SJSA1 (cell line): ENCODE measurements at places on chromosomes 1 and 21. TPM values are rescaled to one million over a fixed set of nuclear protein-coding genes. Genes with fewer than 3 reads are reported as not detected.
A peak's percentile ranks its signal among the peaks of the same experiment; 100 is the strongest.

DNA sequence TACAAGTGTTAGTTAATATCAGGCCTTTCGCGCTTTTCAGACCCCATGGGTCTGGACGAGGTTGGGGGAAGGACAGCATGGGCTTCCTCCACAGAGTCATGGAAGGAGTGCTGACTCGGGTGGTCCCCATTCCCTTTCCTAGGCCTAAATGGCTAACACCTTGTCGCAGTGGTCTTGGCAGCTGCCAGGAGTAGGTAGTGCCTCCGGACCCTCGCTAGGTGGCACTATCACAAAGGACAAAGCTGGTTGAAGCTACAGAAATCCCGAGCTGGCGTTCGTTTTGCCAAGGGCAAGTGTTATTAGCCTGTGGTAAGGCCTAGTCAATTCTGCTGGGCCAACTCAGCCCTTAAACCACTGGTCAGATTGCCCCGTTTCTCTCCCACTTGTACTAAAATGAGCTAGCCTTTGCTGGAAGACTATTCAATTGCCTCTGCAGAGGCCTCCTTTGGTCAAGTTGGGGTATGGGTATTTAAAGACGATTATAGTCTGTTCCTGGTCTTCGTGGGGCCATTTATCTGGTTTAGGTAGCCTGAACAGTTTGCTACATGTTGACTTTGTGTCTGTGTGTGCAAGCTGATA, 1.1 kb upstream of the UBE2Q1 start:
- no peak overlapping the region for H3K27ac ChIP-seq
- DNase-seq, result peak; percentile 91
- H3K4me1 ChIP-seq, result peaks cover 26% of the 10 kb centered on the region

DNA sequence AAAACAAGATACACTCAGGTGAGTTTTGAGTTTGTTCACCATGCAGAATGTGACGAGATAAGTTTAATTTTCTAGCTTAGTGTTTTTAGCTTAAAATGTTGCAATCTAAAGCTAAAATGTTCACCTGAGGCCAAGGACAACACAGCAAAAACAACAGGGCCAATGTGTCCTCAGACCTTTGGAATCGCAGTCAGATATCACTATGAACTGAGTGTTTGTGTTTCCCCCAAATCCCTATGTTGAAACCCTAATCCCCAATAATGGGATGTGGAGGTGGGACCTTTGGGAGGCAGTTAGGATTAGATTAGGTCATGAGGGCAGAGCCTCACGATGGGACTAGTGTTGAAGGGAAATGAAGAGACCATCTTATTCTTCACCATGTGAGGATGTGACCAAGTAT, 144.4 kb downstream of the GABPA start:
- H3K36me3 ChIP-seq, result peaks cover 11% of the 10 kb centered on the region
- H3K4me1 ChIP-seq, result 0 out of 2 replicates have a peak, but pooled peaks cover 3% of the 10 kb centered on the region
- no peak for DNase-seq
- no peak overlapping the region for H3K27ac ChIP-seq
- no peak overlapping the region for H3K4me3 ChIP-seq

DNA sequence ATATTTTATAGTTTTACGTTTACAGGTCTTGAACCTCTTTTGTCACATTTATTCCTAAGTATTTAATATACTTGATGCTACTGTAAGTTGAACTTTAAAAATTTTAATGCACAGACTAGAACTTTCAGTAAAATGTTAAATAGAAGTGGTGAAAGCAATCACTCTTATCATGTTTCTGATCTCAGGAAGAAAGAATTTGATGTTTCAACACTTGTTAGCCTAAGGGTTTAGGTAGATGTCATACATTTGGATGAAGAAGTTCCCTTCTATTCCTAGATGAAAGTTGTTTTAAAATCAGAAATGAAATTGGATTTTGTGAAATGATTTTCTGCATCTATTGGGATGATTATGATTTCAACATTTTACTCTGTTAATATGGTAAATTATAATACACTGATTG, 63.6 kb upstream of the TTLL7 start:
- DNase-seq, result no peak
- no peak overlapping the region for H3K4me3 ChIP-seq
- no peaks in the 10 kb centered on the region for H3K27me3 ChIP-seq
- H3K36me3 ChIP-seq, result no peaks in the 10 kb centered on the region

DNA sequence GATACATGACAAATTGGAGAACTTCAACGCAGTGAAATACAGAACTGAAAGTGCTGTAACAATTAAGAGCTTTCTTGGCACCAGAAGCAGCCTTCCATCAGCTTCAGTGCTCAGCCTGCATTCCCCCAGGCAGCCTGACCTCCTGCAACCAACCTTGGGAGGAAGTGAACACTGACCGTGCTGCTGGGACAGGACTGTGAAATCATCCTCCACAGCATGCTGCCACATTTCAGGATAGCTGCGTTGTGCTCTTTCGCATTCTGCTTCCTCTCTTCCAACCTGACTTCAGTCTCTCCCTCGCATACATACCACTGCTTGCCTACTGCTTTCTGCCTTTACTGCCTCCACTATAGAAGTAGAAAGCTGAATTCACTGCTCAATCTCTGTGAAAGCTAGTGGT, 388.6 kb downstream of the RWDD3 start:
- no peaks in the 10 kb centered on the region for H3K27me3 ChIP-seq
- no peak overlapping the region for H3K4me3 ChIP-seq
- H3K27ac ChIP-seq, result no peak overlapping the region
- no peak for DNase-seq

Gene SLC30A2
- total RNA-seq, result not detected in 2 replicates

Gene MEX3A
- total RNA-seq, result 0.13 and 1.1 TPM in 2 replicates

DNA sequence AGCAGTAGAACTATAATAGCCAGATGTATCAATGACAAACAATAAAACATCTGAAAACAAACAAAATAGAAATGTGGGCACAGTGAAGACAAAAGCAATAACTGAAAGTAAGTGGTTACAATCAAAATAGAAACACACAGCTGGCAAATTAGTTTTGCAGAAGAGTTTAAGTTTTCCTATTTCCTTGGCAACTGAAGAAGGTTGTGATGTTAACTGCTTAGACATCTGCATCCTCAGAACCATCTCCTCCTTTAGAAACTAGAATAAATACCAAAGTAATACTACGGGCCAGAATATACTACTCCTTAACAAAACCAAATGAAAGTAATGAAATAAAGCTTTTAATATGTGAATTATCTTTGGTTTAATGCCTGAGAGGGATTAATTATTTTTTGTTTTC, 605.5 kb downstream of the LTN1 start:
- no peak overlapping the region for H3K27ac ChIP-seq
- no peaks in the 10 kb centered on the region for H3K27me3 ChIP-seq
- H3K4me1 ChIP-seq, result no peaks in the 10 kb centered on the region
- H3K4me3 ChIP-seq, result no peak overlapping the region

GRCh38 chr1:221994274-221994698, 252.4 kb upstream of the DUSP10 start:
- no peak for DNase-seq
- H3K27me3 ChIP-seq, result no peaks in the 10 kb centered on the region
- H3K27ac ChIP-seq, result peak overlapping the region; percentile 12

DNA sequence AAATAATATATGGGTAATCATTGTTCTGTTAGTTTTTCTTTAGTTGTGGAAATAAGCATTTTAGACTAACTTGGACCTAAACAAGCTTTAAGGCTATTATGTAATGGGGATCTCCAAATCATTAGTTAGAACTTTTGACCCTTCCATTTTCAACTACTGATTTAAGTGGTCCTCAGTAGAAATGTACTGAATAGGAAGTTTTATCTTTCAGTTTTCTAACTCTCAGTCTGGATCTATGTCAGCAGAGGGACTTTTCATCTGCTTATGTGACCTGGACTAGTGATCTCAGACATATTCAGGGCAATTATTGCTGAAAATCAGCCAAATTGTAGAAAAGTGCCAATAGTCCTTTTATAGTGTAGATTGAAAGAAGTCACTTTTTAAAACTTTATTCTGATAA, 56.0 kb downstream of the SASS6 start:
- DNase-seq, result no peak
- H3K27ac ChIP-seq, result no peak overlapping the region
- H3K4me1 ChIP-seq, result no peaks in the 10 kb centered on the region
- no peak overlapping the region for H3K4me3 ChIP-seq
- H3K27me3 ChIP-seq, result no peaks in the 10 kb centered on the region
- H3K36me3 ChIP-seq, result peaks cover 76% of the 10 kb centered on the region

Gene S100A2
- 5.3 and 15.8 TPM in 2 replicates for total RNA-seq

Gene TFAP2E
- not detected in 2 replicates for total RNA-seq

DNA sequence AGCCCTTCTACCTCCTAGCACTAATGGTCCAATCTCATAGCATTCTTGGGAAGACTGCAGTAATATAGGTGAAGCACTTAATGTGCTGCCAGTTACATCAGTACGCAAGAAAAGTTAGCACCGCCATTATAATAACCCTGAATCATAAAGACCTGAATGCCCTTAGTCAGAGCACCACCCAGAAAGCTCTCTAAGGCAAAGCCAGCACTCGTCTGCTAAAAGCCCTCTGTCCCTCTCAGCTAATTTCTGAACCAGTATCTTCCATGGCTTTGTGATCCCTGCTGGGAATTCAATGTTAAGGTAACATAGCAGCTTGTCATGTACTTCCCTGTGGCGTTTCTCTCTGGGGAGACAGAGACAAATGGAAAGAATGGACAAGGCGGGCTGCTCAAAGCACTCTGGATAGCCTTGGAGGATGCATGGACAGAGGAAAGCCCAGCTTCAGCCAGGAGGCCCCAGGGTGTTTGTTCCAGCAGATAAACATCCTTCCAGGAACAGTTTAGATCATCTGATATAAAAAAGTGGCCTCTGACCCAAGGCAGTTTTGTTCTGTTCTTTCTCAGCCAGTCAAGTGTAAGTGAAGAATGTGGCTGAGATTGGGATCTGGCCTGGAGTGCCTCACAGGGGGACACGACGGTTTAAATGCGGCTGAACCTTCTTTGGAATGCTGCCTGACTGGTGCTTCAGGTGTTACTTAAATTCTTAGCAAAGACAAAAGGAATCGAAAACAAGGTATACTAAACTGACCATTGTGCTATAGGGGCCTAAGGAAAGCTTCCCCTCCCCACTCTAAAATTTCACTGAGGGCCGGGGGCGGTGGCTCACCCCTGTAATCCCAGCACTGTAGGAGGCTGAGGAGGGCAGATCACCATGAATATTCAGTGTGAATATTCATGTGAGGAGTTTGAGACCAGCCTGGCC, 58.1 kb upstream of the VTCN1 start:
- no peaks in the 10 kb centered on the region for H3K4me1 ChIP-seq
- no peaks in the 10 kb centered on the region; the same call in 1 of the 2 replicates for H3K27me3 ChIP-seq
- no peak overlapping the region for H3K4me3 ChIP-seq
- no peaks in the 10 kb centered on the region for H3K36me3 ChIP-seq

- H3K27me3 ChIP-seq, result no peaks in the 10 kb centered on the region
- peak; percentile 69 for DNase-seq
- H3K36me3 ChIP-seq, result no peaks in the 10 kb centered on the region
- H3K4me3 ChIP-seq, result no peak overlapping the region
Measured at GRCh38 chr1:177948336-177948972, 21.4 kb downstream of the SEC16B start.

GRCh38 chr1:39089931-39090521, 63.9 kb downstream of the NDUFS5 start:
- no peak for DNase-seq
- H3K36me3 ChIP-seq, result no peaks in the 10 kb centered on the region
- H3K27me3 ChIP-seq, result 0 out of 2 replicates have a peak, but pooled peaks cover 4% of the 10 kb centered on the region
